ENCODE measurements at places on chromosomes 12 and 14.

- no peak for DNase-seq
Observed at GRCh38 chr12:54413284-54414190, 5.5 kb downstream of the ITGA5 start.

DNA sequence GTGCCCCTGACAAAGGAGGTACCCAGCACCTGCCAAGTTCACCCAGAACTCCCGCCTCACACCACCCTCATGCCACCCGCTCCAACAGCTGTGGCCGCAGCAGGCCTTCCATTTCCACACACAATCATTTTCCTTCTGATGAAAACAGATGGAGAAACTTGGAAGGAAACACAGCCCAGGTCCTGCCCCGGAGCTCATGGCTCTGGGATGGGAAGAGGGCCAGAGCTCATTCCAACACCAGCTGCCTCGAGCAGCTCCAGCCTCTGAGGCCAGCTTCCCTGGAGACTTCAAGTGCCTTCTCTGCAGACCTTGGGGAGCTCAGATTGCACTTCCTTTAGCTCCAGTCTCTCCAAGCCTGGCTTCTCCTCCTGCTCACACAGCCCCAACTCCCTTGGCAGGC lies 55.1 kb upstream of the CMKLR1 start:
- no peak for DNase-seq

DNA sequence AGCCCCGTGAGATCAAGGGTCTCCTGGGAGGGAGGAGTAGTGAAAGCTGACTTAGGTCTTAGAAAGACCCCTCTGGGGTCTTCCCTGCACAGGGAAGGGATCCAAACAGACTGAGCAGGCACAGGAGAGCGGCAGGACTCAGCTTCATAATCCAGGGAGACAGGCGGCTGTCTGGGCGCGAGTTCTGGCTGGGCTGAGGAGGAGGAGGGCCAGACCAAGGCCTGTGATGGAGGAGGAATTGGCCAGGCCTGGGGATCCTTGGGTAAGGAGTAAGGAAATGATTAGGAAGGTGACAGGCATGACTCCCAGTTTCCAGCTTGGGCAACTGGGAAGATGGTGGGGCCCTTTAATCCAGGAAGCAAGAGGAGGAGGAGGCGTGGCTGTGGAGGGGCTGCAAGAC lies 93.1 kb downstream of the DICER1 start:
- no peak for DNase-seq

DNA sequence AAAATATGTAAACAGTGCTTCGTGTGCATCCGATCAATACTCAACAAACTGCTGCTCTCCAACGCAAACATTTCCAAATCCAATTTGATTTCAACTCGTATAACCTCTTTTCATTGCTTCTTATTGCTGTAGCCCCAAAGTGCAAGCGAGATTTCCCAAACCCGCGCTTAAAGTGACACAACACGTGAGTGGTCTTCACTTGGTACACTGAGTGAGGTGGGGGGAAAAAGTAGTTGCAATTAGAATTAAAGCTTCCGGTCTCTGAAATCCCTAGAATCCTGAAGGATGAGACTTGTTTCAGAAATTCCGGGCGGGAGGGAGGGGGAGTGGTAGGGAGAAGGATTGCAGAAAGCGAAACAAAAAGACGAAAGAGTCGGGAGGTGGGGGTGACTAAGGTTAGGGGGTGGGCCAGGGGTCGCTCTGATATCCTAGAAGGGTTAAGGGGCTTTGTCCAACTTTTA lies 387.5 kb downstream of the BCAT1 start:
- DNase-seq: peak; percentile 49
